Activated naive CD4-positive, alpha-beta T cell treated with Interleukin-2 at 50 U/mL for 16 hours (primary cell): ENCODE measurements at places on chromosomes 13 and 19.
A peak's percentile ranks its signal among the peaks of the same experiment; 100 is the strongest.

- DNase-seq, result no peak
These were observed 7.6 kb downstream of the PIK3R2 start for GRCh38 chr19:18160493-18160970.

GRCh38 chr13:100645382-100645781, 29.2 kb downstream of the TMTC4 start:
- no peak for DNase-seq

DNA sequence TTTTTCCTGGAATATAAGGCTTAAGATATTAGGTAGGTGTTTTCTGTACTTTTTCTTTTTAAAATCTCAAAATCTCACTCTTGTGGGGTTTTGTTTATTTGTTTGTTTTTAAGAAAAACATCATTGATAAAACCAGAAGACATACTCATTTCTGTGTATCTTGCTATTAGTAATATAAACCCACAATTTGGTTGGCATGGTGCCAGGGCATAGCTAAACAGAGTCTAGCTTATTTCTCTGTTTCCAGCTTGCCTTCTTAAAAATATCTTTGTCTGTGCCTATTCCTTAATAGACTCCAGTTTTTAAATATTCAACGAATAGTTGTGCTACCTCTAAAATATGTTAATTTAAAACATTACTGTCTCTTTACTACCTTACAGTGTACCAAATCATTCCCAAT, 1121.9 kb upstream of the PCDH20 start:
- no peak for DNase-seq

GRCh38 chr13:98206946-98207345, 29.9 kb upstream of the RNF113B start:
- no peak for DNase-seq

GRCh38 chr13:111121506-111121905, 6.4 kb downstream of the ARHGEF7 start:
- DNase-seq, result no peak

DNA sequence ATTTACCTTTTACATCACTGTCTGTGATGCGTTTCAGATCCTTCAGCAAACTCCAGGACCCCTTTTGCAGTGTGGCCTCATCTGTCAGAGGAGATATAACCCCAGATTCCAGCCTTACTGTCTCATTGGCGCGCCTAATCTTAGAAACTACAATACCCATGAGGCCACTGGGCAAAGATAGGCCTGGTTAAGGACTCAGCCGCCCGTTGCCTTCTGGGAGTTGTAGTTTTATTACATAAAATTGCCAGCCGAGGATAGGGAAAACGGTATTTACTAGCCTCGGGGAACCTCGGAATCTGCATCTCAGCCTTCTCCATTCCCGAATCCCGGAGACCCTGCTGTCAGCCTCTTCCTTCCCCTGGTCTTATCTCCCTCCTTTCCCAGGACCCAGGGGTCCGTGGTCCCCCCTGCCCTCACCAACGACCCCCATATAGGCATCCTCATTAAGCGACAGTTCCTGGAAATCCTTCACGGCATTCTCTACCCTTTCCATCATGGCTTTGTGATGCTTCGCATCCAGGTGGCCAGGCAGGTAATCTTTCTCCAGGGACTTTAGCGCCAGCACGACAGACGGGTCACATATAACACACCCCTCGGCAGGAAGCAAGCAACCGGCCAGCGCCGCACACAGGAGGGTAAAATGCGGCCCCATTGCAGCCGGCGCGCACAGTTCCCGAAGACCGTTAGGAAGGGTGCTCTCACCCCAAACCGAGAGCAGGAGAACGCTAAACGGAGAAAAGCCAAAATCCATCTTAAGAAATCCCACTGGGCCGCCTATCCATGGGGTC, 1.3 kb downstream of the IZUMO1 start:
- DNase-seq, result peak; percentile 51

DNA sequence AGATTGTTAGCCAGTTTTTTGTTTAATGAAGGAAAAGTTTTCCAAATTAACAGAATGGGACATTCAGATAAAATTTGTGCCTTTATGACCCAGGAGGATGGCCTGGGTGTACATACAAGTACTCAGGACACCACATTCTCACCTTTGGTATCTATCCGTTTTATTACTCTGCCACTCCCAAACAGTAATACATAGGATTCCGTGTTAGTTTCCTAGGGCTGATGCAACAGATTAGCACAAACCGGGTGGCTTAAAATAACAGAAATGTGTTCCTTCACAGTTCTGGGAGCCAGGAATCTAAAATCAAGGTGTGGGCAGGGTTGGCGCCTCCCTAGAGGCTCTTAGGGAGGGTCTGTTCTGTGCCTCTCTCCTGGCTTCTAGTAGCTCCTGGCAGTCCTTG, 129.9 kb downstream of the GGACT start:
- DNase-seq, result no peak

GRCh38 chr13:111251646-111252445, 68.6 kb upstream of the TEX29 start:
- DNase-seq, result no peak

- no peak for DNase-seq
These were observed 3.1 kb downstream of the TMEM86B start for GRCh38 chr19:55225415-55225958.

- peak; percentile 10 for DNase-seq
These were observed 576 bp downstream of the APBA3 start for GRCh38 chr19:3760871-3761361.

GRCh38 chr19:4389064-4389375, 11.3 kb downstream of the SH3GL1 start:
- no peak for DNase-seq

GRCh38 chr13:85725433-85725832, 73.8 kb downstream of the SLITRK6 start:
- DNase-seq, result no peak

DNA sequence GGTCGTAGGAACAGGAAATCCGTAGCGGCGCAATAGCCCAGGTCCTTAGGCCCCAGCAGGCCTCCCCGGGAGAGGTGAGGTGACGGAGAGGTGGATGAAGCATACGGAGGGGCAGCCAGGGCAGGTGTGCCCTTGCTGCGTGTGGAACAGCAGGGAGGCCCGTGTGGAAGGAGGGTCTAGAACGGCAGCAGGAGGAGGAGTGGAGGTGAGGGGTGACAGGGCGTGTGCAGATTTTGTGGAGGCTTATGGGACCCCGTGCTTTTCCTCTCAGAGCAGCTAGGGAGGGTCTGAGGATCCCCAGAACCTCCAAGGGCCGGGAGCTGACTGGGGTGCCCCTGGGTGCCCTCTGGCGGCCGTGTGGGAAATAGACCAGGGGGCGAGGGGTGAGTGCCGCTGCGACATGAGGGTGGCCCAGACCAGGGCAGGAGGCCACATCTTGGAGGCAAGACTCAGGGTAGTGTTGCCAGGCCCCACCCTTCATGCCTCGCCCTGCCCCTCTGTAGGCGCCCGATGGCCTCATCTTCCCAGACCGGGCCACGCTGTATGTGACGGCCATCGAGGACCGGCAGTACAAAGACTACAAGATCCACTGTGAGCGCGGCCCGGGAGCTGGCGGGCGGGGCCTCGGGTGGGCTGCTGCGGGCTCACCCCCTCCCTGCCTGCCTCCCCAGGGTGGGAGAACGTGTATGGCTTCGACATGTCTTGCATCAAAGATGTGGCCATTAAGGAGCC, 5.0 kb upstream of the ADM5 start:
- peak; percentile 37 for DNase-seq

DNA sequence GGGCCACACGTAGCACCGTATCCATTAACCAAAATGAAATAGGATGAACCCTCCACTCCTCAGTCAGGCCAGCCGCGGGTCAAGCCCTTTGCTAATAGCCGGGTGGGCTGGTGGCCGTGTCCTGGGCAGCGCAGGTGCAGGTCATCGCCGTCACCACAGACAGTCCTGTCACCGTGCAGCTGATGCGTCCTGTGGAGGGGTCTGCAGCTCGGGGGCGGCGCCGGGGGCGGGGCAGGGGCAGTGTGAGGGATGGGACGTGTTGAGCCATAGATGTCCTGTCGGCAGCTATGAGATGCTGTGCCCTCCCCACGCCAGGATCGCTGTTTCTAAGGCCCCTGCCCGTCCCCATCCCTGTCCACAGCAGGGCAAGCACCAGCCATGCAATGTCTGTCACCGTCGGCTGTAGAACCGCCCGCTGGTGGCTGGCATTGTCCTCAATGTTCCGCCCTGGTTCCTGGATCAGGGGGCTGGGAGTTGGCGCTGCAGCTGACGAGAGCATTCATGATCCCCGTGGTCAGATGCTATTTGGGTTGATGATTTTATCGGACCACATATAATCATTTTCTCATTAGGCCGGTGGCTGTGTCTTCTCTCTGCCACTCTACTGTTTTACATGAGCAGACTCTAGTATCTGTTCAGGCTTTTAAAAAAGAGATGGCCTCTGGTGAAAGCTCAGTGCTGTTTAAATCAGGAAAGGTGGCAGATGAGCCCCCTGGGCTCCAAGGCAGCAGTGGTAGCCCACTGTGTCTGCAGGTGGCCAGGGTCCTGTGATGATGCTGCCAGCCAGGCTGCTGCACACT, 126.1 kb downstream of the KDM4B start:
- DNase-seq, result no peak

GRCh38 chr13:25943658-25944057, 108.2 kb downstream of the SHISA2 start:
- DNase-seq, result no peak

DNA sequence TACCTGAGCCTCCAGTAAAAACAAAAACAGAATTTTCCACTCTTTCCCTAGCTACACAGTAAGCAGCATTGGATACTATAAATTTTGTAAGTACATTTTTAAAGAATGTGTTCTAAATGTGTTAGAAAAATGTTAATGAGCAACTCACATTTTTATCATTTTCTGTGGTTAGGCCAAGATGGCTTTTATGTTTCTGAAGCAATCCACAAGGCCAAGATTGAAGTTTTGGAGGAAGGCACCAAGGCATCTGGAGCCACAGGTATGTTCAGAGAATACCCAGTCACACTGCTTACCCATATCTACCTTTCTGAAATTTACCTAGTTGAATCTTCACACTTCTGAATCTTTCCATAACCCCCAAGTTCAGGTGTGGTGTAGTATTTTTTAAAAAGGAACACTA, 21.6 kb downstream of the SERPINE3 start:
- no peak for DNase-seq

- no peak for DNase-seq
These were observed 816 bp downstream of the RPS28 start for GRCh38 chr19:8321986-8322637.

DNA sequence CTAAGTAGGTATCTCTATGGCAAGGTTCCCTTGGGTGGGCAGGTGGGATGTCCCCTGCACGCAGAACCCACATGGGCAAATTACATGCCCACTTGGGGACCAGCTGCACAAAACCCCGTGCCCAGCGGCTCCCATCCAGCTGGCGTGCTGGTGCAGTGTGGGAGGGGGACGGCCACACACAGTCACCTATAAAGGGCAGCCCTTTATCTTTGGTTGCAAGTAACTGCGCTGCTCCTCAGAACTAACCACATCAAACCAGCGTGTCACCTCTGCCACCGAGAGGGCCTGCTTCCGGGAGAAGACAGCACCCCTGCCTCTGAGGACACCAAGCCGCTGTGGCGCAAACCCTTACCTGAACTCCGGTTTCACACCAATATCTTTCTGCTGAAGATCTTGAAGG, 32.2 kb downstream of the ANKRD27 start:
- DNase-seq, result peak; percentile 60

DNA sequence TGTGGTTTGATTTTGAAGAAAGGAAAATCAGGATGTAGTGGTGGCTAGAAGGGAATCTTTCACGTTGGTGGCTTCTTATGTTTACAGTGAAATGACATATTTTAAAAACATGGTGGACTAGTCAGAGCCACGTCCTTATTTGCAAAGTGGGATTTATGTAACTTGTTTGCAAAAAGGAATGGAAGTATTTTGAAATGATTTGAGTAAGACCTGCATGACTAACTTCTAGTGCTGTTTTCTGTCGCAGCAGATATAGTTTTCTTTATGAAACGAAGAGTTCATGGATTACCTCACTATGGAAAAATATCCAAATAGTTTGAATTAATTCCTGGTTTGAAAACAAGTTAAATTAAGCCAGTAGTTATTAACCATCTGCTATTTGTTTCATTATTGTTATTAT, 476.5 kb downstream of the MYO16 start:
- no peak for DNase-seq

DNA sequence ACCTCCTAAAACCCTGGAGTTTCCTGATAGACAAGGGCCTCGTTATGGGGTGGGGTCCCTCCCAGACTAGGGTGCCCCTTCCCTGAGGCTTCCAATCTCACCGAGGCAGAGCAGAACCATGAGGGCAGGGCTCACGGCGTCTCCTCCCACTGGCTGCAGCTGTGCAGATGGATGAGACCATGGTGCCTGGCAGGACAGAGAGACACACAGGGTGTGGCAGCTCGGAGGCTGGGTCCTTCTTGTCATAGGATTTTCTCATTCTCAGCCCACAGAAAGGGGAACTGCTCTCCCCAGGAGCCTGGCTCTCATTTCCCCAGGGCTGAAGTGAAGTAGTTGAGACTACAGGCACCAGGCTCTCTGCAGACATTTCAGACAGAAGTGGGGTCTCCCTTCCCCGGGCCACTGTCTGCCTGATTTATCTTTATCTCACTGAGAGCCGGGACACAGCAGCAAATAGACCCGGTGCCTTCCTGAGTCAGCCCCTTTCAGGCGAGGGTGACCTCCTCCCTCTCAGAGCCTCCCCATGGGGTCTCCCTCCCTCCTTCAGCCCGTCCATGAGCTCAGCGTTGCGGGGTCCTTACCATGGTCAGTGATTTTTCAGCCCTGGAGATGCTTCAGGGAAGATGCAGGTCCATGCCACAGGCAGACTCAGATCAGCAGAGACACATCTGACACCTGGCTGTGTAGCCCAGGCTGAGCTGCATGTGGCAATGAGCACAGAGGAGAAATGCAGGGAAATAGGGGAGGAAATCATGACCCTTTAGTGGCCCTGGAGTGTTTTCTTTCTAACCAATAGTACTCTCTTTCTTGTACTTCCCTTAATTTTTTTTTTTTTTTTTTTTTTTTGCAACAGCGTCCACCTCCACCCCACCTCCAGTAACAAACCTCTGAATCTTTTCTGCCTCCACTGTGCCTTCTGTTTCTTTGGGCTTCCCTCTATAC, at the start of gene LILRA5:
Gene LILRA5, minus strand, starts transcription at position 731 of the 942 bp plus-strand sequence. Its CDS starts 147 bp downstream, at position 584.
- DNase-seq, result no peak

GRCh38 chr13:28492569-28493367, 2.2 kb downstream of the FLT1 start:
- peak; percentile 13 for DNase-seq

GRCh38 chr13:30097701-30098100, 209.7 kb downstream of the KATNAL1 start:
- DNase-seq, result no peak

- peak; percentile 35 for DNase-seq
These were observed 9.7 kb downstream of the CTU1 start for GRCh38 chr19:51098365-51099046.

GRCh38 chr19:53002479-53002878, 11.2 kb upstream of the ERVV-1 start:
- DNase-seq, result no peak

- no peak for DNase-seq
These were observed 44.0 kb downstream of the ATP11A start for GRCh38 chr13:112733661-112734379.

- DNase-seq, result no peak
These were observed 1.9 kb downstream of the BBC3 start for GRCh38 chr19:47228937-47229675.

GRCh38 chr19:9913237-9914000, 22.9 kb downstream of the OLFM2 start:
- DNase-seq, result no peak

- DNase-seq, result no peak
These were observed 7.1 kb downstream of the ARHGAP45 start for GRCh38 chr19:1073956-1074517.
